Stimulated activated CD8-positive, alpha-beta memory T cell treated with anti-CD3 and anti-CD28 coated beads, Interleukin-2, amount 100 ng/mL, for 48 hours (primary cell): ENCODE measurements at places on chromosomes 5 and 9.

GRCh38 chr5:66407765-66408164, 188.4 kb upstream of the MAST4 start:
- DNase-seq = no peak

DNA sequence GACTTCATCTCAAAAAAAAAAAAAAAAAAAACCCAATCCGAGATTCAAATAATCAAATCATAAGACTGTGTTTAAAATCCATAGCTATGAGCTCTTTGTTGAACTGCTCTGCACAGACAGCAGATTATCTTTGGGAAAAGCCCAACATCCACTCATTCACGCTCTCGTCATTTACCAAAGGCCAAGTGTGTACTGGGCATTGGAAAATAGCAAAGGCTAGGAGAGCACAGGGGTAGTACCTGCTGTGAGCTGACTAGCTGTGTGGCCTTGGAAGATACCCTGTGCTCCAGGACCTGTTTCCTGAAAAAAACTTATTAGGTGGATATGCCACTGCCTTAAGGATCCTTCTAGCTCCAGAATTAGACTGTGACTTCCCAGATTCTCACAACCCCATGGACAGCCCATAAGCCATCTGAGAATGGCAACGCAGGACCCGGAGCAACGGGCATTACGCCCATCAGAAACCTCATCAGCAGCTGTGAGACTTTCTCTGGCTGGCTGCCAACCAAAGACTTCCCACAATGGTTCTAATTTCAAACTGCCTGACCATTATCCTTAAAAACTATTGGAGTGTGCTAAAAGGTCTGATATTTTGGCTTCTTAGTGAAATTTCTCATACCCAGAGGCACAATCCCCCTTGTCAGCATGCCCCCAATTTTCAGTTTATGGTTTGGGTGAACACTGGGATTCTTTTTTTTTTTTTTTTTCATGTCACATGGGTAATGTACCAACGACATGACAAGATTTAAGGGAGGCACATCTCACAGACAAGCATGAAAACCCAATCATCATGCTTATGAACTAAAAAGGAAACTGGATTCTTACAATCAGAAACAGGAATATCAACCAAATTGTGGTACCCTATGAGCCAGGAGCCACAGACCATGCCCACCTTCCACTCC, 16.8 kb downstream of the SERINC5 start:
- no peak for DNase-seq

- peak; percentile 24 for DNase-seq
Observed at GRCh38 chr5:61625681-61626621, 293.9 kb downstream of the ZSWIM6 start.

DNA sequence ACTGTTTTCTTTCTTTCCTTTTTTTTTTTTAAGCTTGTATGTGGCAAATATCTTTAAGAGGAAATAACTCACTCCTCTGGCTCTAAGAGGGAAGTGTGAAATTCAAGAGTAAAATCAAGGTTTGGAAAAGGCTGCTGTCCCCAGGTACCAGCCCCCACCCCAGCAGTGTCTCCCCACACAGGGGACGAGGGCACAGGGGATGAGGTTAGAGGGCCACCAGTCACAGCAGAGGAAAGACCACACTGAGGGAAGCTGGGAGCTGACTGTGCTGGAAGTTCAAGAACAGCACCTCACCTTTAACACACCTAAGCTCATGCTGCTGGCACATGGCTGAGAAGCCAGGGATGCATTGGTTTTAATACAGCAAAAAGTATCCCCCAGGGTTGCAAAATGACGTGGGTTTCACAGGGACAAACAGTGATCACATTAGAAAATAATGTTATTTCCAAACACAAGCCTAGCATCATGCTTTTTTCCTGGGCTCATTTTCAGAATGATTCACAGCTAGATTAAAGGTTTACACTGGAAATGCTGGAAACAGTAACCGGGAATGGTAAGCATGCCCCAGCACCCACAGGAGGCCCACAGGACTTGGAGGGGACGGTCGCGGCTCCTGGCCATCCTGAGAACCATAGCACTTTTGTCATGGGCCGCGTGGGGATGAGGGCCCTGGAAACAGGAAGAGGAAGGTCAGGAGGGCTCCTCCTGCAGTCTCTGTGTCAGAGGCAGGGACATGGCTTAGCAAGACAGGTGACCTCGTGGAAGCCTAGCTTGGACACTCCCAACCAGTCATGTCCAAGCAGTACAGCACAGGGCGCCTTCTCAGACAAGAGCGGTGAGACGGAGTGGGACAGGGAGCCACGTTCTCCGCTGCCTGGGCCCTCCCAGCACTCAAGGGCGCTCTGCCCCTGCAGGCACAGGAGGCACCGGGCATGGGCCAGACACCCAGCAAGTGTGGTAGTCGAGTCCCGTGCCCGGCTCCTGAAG, 6.9 kb downstream of the LPCAT1 start:
- DNase-seq = no peak

- no peak for DNase-seq
Observed at GRCh38 chr5:67161767-67162166, 34.8 kb downstream of the CD180 start.

- DNase-seq = no peak
Observed at GRCh38 chr9:89408628-89409101, 89.2 kb downstream of the SEMA4D start.

DNA sequence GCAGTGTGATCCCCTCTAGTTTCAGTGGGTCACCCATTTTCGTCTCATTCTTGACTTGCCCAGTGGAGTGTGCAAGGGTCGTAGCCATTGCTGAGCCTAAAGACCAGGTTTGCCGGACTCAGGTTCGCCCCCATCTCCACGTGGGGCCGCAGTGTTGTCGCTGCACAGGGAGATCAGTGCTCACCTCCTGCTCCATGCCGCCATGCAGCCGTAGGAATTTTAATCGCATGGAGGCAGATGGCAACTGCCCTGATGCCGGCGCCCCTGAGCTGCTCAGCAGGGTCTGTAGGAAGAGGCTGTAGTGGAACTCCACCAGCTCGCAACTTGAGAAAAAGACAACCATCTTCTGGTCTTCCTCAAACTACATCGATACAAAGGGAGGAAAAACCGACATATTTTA, 24.1 kb downstream of the DDX31 start:
- DNase-seq = no peak

DNA sequence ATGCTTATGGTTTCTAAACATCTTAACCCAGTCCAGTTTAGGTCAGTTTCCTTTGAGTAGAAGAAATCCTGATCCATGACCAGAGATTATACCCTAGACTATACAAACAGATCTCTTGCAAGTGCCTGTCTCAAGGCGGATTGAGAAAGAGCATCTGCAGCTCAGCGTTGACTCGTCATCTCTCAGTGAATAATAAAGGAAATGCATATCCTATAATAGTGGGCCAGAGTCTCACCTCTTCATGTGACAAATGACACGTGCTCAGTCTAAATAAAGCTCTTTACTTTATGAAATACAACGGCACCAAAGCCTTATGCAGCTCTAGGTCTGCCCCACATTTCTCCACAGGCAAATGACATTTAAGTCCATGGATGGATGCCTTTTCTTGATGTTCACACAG, 179.4 kb upstream of the NR3C1 start:
- DNase-seq = no peak

GRCh38 chr5:31300501-31300900, 107.0 kb downstream of the CDH6 start:
- DNase-seq = no peak

DNA sequence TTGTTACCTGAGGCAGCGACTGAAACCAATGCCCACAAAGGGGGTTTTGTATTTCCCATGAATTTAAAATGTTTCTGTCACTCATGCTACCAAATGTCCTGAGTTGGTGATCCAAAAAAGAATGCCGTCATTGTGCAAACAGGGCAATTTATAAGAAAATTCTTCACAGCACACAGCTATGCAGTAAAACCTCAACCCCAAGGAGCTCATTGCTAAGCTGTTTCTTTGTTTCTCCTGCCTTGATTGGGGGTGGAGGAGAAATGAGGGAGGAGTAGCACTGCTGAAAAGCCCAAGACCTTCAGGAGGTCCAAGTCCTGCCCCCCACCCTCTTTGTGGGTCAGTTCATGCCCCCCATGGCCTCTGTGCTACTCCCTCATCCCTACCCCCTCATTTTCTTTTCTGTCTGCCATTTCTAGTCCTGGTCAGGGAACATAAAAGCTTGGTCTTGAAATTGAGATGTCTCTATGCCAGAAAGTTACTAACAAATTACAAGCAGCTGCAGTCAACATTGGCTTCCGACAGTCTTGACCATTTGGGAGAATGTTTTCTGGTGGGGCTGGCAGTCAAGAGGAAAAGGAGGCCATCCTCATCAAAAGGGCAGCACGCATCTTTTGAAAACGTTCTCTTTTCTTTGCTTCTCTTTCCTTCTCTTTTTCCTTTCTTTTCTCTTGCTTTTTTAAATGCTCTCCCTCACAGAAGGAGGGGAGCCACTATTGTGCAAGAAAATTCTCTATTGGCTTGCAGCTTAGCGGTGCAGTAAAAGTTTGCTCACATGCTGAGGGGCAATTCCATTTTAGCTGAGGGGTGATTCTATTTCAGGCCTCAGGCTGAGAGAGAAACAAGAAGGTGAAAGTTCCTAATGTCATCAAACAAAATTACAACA, 133.3 kb downstream of the GCNT1 start:
- no peak for DNase-seq

DNA sequence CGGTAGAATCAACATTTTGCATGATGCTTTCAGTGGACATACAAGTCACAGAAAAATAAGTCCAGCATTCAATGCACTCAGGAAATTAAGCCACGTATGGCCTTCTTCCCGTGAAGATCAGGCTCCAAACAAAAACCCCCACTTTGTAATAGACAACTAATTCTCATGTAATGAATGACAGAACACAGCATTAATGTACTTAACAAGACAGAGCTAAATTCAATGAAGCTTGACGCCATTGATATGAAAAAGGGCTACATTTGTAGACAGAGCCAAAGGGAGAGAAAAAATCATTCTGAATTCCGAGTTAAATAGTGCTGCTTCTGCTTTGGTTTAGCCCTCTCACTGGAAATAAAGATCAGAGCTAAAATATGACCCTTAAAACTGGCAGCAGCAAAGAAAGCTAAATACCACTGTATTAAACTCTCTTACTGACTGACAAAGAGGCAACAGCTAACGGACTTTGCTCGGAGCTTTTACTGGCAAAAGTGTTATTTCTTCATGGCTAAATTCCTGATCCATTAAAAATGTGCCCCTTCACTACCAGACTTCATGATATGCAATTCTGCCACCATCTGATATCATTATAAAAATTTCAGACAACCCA, 250.5 kb downstream of the BNC2 start:
- DNase-seq = no peak

DNA sequence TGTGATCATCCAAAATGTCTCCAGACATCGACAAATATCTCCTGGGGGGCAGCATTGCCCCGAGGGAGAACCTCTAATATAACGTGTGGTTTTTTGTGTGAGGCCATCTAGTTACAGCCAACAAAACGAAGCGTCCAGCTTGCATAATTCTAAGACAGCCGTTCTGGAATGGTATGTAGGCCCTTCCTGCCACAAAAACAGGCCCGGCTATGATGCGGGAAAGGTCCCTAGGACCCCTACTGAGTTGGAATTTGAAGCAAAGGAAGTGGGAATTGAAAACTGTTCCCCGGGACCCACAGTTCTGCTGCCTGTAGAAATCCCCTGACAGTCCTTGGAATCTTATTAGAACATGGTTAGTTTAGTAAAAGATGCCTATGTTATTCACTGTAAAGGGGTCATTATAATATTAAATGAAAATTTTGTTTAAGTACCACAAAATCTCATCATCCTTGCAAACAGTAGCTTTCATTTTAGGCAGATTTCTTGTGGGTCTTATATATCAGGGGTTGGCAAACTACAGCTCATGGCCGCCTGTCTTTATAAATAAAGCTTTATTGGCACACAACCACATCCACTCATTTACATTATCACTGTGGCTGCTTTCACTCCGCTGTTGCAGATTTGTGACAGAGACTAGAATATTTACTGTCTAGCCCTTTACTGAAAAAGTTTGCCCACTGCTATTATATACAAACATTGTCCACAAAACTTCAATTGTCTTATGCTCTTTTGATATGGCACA, 70.7 kb downstream of the MSX2 start:
- DNase-seq = no peak

- no peak for DNase-seq
Observed at GRCh38 chr9:137182836-137183235, 5.5 kb downstream of the ANAPC2 start.

DNA sequence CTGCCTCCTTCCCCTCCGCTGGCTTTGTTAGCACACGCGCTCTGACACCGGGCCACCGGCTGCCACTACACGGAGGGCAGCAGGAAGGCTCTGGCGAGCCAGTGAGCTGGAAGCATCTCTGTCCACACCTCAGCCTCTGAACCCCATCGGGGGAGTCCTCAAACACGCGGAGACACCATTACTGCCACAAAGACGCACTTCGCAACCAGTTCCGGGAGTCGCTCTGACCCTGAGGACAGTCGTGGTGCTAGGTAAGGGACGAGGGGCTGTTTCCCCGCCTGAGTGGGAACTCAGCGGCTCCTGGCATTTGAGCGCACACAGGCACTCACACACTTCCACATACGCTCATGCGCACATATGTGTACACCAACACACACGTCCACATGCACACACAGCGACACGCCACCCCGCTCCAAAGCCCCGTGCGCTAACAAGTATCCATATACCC, 160.0 kb downstream of the C9orf152 start:
- no peak for DNase-seq

DNA sequence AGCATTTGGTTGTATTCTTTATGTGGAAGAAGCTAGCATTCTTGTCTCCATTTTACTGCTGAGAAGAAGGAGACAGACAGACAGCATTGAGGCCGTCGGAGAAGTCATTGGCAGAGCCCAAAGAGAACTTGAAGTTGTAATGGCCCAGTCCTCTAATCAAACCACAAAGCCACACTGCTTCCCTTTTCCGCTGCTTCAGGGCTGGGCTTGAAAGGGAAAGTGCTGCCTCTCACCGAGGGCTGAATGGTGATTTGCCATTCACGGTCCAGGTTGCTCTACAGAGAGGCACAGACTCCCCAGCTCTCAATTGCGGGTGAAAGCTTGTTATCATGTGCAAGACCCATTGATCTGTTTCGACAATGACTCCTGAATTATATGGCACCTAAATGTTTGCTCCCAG, 25.6 kb upstream of the POU4F3 start:
- no peak for DNase-seq

DNA sequence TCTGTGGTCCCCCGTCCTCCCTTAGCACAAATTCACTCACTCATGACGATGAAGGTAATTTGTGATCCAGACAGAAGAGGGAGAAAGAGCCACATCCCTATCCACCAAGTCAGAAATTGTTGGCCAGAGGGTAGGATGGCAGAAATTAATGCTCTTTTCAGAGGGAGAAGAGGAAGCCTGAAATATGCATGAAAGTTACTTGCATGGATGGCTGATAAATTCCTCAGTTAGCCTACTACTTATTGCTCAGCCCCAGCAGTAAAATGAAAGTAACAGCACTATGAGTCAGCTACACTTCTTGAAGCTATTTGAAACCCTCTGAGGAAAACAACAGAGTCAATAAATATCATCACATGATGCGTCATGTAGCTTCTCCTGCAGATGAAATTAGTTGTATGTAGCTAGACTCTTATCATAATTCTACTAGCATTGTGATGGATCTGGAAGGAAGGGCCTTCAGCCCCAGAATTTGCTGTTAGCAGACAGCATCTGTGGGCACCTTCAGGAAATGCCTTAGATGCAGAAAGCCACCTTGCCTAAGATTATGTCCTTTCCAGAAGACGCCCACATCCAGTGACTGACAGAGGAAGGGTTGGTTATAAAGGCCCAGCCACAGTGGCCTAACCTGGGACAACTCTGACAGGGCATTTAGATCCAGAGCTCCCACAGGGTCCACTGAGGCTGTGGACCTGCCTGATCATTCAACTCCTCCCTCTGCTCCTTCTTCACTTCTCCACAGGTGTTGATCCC, 81.2 kb upstream of the CCDC112 start:
- DNase-seq = no peak

- no peak for DNase-seq
Observed at GRCh38 chr5:83313436-83313835, 158.1 kb upstream of the VCAN start.

- DNase-seq = no peak
Observed at GRCh38 chr5:32410630-32411029, 33.9 kb downstream of the ZFR start.
